ENCODE measurements at places on chromosomes 3 and 15. TPM values are rescaled to one million over a fixed set of nuclear protein-coding genes. Genes with fewer than 3 reads are reported as not detected.

Gene CPB1
- total RNA-seq: not detected

Gene TGM4
- not detected for total RNA-seq

Gene TRAIP
- total RNA-seq: 1.4 TPM

Gene SAMD7
- total RNA-seq: not detected

Gene CKMT1A
- total RNA-seq: not detected

Gene SERINC4
- total RNA-seq: not detected

Data from epithelial cell of alveolus of lung (primary cell).